Suppressor macrophage treated with lipopolysaccharide for 1 hour (primary cell): ENCODE measurements at places on chromosomes 6 and 20.

- no peak for DNase-seq
These were observed 80.8 kb downstream of the LYRM4 start for GRCh38 chr6:5179917-5180316.

DNA sequence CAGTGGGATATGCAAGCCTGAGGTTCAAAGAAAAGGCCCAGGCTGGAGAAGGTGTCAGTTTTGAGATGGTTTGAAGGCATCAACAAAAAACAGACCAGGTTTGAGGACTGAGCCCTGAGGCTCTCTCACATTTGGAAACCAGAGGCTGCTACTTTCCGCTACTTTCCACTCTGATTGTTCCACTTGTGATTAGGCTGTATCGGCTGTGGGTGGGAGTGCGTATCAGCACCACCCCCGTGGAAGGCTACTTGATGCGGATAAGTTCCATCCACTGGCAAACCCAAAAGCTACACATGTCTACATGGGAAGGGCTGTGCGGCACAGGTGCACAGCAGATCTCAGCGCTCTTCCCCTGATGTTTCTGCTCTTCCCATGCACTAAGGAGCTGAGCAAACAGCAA is 198.7 kb downstream of the GMPR start:
- no peak for DNase-seq

- DNase-seq: no peak
These were observed 428.8 kb upstream of the JARID2 start for GRCh38 chr6:14817074-14817473.

DNA sequence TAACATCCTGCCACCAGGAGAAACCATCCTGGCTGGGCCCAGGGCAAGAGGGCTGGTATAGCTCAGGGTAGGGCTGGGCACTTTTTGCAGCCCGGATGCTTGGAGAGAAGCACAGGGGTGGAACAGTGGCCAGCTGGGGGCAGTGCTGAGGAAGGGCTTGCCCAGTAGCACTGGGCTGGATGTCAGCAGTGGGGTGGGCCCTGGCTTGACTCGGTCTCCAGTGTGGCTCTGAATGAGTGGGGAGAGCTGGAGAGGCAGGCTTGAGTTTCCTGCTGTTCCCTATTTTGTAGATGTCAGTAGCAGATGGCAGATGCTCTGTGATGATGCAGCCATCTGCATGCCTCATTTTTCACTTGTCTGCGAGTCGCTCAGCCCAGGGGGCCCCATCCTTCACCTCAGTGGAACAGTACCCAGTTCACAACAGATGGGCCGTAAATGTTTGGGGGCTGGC is 56.3 kb upstream of the TULP1 start:
- DNase-seq: no peak

DNA sequence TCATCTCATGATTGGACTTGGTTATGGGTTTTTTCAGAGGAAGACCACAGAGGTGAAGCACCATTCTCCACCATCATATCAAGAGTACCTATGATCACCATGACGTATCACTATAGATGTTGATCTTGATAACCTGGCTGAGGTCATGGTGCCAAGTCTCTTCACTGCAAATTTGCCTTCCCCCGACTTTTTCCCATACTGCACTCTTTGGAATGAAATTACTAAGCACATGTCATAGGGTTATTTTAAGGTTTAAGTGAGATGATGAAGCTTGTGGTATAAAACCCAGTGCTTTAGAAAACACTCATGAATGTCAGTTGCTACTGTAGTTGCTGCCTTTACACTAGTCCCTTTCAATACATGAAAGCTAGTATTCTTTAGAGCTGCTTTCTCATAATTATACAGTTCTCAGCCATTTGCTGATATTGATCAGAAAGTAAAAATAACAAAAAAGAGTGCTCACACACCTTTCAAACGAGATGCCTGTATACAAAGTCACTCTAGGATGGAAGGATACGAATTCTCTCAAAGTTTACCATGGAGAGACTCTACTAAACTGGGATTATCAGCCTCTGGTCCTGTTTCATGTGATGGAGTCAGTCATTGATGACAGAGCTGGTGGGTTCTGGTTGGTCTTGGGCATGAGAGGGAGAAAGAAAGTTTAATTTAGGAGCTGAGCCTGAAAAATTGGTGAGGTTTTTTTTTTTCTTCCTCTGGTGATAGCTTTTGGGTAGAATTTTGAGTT is 228.1 kb downstream of the PRL start:
- no peak for DNase-seq

GRCh38 chr6:94785514-94785913 is 791.8 kb upstream of the MANEA start:
- DNase-seq: no peak

GRCh38 chr20:12030470-12030869 is 112.8 kb downstream of the BTBD3 start:
- DNase-seq: no peak

DNA sequence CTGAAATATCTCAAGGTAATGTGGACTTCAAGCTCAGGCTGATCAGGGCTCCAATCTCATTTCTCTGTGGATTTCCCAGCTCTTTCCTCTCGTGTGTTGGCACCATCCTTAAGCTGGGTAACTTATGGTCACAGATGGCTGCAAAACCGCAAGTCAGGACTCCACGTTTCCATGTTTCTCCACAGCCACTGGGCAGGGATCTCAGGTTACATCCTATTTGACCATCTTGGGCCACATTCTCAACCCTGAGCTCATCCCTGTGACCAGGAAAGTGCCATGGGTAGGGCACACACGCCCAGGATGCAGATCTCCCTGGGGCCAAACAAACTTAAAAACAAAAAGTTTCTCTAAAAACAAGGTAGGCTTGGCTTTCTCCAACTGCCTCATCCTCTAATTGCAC is 15.4 kb downstream of the RPS6KA2 start:
- no peak for DNase-seq

- DNase-seq: no peak
These were observed 15.6 kb downstream of the ENPP1 start for GRCh38 chr6:131823276-131823902.

DNA sequence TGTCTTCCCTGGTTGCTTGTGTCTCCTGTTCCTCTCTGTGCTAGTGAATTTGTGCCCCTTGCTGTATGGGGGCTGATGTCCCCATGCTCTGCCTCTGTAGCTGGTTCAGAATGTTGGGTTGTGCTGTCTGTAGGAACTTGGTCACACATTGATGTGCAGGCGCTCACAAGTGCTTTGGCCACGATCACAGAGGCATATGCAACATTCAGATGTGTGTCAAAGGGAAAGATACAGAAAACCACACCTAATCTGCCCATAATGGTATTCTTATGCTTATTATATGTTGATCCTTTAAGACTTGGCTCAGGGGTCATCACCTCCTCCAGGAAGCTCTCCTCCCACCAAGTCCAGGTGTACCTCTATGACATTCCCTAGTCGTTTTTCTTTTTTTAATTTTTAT is 17.1 kb upstream of the DHX35 start:
- no peak for DNase-seq

- no peak for DNase-seq
These were observed 19.4 kb upstream of the TFAP2A start for GRCh38 chr6:10434235-10434634.

DNA sequence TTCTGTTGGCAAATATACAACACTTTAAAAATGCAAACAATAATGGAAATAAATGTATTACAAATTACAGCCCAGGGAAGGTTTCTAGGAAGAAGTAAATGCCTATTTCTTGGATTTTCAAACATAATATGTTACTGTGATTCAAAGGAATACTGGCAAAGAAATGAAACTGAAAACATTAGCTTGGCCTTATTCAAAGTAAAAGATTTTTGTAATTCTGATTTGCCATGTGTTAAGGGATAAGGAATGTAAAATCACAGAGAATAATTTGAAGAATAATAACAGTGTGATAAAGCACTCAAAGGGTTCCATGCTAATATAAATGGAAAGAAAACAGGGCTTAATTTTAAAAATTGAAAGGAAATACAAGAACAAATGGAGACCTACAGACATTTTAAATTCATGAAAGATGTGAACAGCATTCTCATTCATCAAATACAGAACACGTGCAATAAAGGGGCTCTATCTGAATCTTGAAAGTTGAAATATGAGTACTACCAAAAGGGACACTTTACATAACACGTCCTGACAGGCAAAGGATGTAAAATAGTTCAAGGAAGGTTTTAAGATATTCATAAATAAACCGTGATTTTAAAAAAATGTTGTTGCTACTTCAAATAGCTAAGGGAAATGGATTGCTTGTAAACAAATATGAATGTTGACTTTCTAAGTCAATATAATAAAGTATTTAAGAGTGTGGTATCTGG is 138.1 kb downstream of the RFPL4B start:
- no peak for DNase-seq

- peak; percentile 81 for DNase-seq
These were observed 95.5 kb upstream of the SCGN start for GRCh38 chr6:25556516-25556915.

- DNase-seq: no peak
These were observed 4.3 kb downstream of the FRS3 start for GRCh38 chr6:41775293-41775882.

DNA sequence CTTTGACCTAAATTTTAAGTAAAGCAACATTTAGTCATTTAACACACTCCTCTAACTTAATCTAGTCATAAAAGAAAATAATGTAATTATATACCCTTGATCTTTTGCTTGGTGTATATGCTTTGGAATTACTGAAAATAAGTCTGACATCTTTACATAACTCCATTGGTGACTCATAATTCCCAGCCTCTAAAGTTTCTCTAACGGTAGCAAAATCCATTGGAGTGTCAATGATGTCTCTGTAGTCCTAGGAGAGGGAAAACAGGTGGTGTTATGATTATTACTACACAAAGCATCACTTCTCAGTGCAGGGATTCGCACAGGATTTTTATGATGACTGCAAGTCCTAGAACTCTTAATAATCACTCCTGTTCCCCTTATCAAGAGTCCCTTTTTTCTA is 80.2 kb downstream of the IRAK1BP1 start:
- DNase-seq: no peak

DNA sequence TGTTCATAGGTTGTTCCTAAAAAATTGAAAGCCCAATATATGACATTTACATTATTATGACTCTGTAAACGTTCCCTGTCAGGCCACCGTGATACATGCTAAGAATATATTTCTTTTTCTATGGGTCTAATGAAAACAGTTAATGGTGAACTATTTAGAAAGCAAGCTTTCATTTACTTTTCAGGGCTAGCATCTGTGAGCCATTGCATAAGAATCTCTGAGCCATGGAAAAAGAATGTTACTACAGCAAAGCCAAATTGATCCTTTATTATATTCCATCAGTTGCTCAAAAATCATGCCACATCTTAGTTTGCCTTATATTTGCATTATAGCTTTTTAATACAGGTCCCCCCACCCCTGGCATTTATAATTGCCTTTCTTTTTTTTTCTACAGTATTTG is 275.5 kb downstream of the ZFAND3 start:
- DNase-seq: no peak

DNA sequence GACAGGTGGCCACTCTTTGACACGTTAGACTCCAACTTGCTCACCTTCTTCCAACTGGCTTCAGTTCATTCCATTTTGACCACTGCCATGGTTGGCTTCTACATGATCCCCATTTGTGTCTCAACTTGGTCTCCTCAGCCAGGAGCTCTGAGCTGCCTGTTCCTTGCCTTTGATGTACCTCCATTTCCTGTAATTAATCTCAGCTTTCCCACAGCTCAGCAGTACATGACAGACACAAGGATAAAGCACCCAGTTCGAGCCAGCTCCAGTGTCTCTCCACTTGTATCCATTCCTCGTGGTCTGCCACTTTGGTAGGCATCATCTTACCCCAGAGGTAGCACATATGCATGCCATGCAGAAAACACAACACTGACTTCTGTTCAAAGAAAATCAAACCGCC is 161.0 kb downstream of the TSHZ2 start:
- DNase-seq: no peak

- DNase-seq: no peak
These were observed 358.2 kb upstream of the ID4 start for GRCh38 chr6:19478992-19479391.

DNA sequence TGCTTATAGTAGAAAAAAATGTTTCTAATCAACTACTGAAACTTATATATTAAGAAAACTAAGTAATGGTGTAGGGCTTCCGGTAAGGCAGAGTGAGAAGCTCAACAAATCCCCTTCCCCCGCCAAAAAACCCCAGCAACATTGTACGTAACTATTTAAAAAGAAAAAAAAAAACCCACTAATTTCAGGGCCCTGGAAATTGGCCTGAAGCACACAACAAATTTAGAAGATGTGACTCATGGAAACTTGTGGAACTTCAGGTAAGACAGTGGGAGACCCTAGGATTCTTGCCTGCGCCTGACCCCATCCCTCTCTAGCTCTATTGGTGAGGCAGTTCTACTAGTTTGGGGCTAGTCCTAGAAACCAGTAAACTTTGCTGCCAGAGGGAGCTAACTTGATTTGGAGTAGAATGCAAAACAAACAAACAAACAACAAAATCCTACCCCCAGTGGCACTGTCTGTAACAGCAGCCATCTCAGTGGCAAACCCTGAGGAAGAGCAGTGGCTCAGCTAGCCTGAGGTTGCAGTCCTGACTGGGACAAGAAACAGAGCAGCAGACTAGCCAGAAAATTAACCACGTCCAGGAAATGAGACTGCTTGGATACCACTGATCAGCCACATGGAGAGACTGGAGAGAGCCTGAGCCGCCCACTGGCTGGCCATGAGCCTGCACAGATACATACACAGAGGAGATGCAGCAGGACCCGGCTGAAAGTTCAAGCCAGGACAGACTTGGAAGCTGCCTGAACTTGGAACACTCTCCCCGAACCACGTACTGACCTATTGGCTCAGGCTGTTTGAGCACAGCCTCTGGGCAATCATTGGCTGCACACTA is 135.1 kb downstream of the TBXT start:
- DNase-seq: no peak

DNA sequence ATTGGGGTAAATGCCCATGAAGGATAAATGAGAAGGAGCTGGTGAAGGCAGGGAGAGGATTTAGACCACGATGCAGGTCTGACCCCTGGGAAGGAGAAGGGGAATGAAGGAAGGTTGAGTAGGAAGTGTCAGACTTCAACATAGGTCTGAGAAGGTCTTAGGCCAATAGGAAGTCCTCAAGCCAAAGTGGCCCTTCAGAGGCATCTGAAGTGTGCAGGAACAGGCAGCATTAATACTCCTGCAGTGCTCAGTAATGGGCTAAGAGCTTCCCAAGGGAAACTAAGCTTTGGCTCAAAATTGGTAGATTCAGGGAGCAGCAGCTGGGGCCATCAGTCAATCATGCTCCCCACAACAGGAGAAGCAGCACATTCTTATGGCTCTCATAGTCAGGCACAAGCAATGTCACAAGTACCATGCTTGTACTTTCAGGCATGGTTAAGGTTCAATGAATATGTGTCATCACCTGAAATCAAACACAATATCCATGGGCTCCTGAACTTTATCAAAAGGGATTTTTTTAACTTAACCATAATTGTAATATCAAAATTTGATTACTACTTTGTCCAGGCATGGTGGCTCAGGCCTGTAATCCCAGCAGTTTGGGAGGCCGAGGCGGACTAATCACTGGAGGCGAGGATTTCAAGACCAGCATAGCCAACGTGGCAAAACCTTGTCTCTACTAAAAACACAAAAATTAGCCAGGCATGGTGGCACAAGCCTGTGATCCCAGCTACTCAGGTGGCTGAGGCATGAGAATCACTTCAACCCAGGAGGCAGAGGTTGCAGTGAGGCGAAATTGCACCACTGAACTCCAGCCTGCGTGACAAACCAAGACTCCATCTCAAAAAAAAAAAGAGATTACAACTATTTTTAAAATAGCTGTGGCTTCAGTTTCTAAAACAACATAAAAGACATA is 9.9 kb downstream of the RALGAPA2 start:
- no peak for DNase-seq

GRCh38 chr6:166504100-166504499 is 82.4 kb downstream of the RAMACL start:
- DNase-seq: no peak
